ENCODE measurements at places on chromosomes 12 and 14.
A peak's percentile ranks its signal among the peaks of the same experiment; 100 is the strongest.

- no peak for DNase-seq
These were observed 91.8 kb downstream of the SLC41A2 start for GRCh38 chr12:104866291-104866690.

DNA sequence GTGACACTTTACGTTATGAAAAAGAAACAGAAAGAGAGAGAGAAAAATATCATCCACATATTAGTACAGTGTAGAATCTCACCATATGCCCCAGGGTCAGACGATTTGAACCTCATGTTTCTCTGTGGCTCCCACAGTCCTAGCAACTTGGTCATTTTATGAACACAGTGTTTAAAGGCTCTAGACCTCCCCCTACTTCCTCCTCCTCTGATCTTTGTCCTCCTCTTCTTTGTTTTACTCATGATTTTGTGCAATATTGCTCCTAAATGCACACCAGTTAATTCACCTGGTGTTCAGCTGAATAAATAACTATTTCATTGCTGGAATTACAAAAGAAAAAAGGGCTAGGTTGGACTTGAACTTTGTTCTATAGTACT, 18.2 kb downstream of the GLT1D1 start:
- DNase-seq: no peak

DNA sequence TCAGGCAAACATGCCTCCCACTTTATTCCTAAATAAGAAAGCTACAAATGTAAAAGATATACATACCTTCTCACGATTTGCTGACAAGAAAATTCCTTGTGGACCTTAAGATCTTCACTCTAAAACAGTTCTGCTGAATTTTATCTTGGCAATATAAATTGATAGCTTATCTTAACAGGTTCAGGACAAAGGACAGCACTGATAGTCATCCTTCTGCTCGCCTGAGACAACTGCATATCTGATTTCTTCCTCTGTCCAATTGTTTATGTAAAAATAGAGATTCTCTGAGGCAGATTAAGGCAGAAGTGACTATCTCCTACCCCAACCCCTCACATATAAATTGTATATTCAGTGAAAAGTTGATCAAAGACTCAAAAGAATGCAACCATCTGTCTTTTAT, 44.9 kb downstream of the CAPZA3 start:
- DNase-seq: no peak

DNA sequence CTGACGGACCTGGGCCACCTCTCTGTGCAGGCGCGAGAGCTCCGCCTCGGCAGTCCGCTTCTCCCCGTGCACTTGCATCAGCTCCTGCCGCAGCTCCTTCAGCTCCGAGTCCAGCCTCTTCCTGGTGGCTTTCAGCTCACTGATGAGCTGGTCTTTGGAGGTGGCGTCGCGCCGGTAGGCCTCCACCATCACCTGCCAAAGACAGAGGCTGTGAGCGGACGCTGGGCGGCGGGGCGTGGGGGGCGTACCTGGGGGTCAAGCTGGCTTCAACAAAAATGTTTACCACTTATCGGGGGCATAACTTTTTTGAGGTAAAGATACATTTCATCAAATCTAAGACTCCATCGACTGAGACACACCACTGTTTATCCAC, 27.5 kb upstream of the ANKLE2 start:
- DNase-seq: no peak

GRCh38 chr14:65222440-65222858, 120.1 kb upstream of the MAX start:
- DNase-seq: peak; percentile 12

GRCh38 chr12:27179400-27180214, 64.5 kb upstream of the STK38L start:
- no peak for DNase-seq

DNA sequence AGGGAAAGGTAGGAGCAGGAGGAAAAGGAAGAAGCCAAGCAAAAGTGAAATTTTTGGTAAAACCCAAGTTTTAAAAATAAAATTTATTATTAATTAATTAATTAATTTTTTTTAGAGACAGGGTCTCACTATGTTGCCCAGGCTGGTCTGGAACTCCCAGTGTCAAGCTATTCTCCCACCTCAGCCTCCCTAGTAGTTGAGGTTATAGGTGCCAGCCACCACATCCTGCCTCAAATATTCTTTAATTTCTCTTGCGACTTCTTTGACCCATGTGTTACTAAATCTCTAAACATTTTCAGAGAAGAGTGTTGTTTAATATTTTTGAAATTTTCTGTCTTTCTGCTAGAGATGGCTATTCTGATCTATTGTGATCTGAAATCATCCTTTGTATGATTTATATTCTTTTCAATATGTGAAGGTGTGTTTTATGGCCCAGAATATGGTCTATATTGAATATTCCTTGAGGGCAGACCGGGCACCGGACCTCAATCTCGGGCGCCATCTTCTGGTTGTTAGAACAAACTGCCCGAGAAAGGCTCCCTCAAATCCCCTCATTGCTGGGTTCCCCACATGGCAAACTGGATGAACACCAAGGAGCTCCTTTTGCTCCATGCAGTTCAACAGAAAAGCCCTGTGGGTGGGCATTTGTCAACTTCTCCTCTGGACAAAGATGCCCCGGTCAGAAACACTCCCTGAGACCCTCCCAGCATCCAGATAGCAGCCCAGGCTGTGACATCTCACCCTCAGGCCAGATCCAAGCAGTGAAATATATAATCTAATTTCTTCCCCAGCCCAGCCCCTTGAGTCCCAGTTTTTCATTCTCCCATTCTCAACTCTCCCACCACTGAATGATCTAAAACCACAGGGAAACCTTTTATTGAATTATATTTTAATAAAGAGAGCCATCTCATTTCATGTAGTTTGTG, 110.5 kb downstream of the ASCL4 start:
- no peak for DNase-seq

- DNase-seq: no peak
These were observed 123.1 kb upstream of the RASSF8 start for GRCh38 chr12:25835385-25835784.

DNA sequence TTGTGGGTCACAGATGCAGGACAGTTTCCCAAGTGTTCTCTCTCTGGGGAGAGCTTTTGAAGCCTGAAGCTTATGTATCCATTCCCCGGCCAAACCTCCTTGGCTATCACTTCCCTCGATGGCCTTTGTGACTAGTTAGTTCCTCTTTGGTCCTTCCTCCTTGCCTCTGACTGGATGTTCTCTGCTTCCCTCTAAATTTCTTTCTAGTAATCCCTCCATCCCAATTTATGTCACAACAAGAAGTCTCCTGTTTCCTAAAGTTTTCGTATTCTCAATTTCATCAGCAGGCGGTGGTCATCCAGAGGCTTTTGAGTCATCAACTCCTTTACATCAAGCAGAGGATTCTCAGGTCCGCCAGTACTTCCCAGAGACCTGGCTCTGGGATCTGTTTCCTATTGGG, 27.5 kb downstream of the A2ML1 start:
- DNase-seq: no peak

DNA sequence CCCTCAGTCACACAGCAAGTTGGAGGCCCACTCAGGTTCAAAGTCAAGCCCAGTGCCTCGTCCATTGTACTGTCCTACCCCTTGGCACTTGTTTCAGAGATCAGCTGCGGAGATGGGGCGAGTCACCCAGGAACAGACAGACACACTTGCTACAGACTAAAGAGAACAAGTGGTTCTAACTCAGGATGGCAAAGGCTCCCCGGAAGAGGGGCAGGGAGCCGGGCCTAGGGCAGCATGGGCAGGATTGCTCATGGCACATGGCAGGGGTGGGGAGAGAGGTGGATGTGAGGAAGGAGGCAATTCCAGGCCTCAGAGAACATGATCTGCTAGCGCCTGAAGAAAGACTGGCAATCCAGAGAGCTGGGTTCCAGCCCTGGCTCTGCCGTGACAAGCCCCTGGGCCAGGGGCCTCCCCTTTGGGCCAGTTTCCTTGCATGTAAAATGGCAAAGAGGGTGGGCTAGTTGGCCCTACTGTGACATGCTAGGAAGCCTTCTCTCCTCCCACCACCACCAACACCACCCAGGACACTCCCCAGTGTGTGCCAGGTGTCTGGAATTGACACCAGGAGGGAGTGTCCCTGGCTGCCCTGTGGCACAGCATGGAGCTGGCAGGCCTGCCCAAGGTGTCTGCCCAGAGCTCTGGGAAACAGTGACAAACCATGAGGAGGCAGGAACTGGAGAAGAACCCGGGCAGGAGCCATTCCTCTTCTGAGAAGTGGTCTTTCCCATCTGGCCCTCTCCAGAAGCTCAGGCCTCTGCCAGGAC, 24.0 kb upstream of the IRF2BPL start:
- no peak for DNase-seq

DNA sequence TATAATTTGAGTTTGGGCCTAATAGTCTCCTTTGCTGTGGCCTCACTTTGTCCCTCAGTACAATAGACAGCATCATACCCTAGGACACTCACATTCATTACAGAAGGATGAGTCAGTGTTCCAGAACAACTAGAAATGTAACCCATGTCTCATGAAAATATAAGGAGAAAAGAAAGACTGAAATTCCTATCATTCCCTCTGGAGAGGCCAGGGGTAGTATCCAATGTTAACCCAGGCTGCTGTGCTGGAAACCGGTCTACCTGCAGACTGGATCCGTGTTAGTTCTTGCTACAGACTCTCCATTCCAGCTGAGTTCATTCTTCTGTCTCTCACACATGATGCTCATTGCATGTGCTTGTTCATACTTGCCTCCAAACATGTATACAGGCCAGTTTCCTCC, 75.8 kb upstream of the HOXC13 start:
- DNase-seq: no peak

DNA sequence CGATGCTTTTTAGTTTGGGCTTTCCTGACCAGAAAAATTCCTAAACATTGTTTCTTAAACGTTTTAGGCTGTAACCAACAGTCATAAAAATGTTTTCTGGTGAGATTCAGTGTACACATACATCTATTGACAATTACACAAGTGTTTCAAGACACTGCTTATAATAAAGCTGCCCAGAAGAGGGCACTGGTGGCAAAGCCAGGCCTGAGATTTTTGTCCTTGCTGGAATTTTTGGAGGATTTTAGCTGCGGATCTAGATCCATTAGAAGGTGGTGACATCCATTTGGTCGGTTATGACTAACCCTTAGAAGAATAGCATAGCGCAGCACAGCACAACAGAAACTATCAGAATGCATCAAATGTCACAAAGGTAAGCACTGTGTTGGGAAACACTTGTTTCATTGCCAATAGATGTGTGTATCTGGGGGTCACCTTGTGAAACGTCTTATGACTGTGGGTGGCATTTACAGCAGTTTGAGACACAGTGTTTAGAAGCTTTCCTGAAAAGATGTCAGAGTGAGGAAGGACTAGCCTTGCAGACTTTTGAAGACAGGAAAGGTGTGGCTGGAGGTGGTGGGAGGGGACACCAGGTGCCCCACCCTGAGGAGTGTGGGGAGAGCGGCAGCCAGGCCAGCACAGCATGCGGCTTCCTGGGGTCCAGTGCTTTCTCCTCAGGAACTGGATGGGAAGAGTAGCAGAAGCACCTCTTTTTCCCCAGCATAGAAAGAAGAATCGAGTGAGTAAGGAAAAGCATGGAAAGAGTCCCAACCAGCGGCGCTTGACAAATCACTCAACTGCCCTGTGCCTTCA, 54.7 kb upstream of the FKBP4 start:
- no peak for DNase-seq

DNA sequence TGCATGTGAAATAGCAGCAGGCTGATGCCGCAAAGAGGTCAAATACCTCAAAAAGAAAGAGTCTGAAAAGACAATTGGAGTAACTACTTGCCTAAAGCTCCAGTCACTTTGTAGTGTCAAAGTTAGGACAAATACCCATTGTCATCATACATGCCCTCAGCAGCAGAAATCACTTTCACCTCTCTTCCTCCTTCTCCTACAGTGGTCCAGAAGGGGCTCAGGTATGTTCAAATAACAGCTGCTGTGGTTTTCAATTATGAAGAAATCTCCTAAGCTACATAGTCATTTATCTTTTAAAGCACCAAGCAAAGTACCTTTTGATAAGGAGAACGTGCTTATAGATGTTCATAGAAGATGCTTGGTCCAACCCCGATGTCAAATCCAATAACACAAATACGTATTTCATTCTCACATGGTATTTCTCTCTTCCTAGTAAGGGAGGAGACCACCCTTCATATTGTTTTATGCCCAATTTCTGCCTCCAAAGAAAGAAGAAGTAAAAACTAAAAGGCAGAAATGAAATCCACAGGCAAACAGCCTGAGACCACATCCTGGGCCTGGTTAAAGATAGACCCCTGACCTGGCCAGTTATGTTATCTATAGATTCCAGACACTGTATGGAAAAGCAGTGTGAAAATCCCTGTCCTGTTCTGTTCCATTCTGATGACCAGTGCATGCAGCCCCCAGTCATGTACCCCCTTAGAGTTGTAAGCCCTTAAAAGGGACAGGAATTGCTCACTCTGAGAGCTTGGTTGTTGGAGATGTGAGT, 23.7 kb downstream of the GYS2 start:
- DNase-seq: no peak

GRCh38 chr12:39692258-39692853, 72.8 kb upstream of the ABCD2 start:
- peak; percentile 1 for DNase-seq

- DNase-seq: no peak
These were observed 30.8 kb downstream of the MAX start for GRCh38 chr14:65071544-65071943.

All from NCI-H524 treated with DMSO at 0.1 percent for 48 hours (cell line).